ENCODE measurements at places on chromosomes 7 and 10.

DNA sequence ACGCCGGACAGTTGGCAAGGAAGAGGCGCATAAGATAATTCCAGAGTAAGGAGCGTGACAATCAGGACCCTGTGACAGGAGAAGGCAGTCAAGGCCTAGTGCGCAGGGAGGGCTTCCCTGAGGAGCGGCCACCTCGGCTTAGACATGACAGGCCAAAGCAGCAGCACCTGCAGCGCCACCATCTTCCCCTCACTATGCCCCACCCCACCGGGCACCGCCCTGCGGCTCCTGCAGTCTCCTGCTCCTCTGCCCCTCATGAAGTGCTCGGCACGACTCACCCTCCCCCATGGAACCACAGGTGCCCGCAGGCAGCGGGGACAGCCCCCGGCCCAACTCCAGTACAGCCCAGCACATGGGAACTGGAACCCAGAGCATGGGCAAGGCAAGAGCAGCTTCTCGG is 11.8 kb downstream of the MAD1L1 start:
- no peak for DNase-seq

GRCh38 chr10:124515244-124515970 is 53.8 kb downstream of the LHPP start:
- DNase-seq = no peak

DNA sequence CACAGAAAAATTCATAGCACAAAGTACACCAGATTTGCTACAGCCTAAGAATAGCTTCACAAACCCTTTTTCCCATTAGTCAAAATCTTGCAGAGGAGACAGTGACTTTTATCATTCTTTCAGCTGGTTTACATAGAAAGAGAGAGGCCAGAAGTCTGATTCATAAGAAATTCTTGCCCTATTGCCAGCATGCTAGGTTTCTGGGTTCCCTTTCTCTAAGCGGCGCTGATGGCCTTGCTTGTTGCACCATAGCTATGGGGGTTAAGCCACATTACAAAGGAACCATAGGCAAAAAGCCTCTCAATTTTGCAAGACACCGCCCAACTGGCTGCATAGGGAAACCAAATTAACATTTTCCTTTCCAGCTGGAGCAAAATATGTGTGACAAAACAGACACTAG is 87.4 kb downstream of the ZNF467 start:
- DNase-seq = no peak

- no peak for DNase-seq
These were observed 500.8 kb downstream of the PLXNA4 start for GRCh38 chr7:132075515-132075914.

- no peak for DNase-seq
These were observed 219.2 kb downstream of the ETV1 start for GRCh38 chr7:13770305-13770704.

DNA sequence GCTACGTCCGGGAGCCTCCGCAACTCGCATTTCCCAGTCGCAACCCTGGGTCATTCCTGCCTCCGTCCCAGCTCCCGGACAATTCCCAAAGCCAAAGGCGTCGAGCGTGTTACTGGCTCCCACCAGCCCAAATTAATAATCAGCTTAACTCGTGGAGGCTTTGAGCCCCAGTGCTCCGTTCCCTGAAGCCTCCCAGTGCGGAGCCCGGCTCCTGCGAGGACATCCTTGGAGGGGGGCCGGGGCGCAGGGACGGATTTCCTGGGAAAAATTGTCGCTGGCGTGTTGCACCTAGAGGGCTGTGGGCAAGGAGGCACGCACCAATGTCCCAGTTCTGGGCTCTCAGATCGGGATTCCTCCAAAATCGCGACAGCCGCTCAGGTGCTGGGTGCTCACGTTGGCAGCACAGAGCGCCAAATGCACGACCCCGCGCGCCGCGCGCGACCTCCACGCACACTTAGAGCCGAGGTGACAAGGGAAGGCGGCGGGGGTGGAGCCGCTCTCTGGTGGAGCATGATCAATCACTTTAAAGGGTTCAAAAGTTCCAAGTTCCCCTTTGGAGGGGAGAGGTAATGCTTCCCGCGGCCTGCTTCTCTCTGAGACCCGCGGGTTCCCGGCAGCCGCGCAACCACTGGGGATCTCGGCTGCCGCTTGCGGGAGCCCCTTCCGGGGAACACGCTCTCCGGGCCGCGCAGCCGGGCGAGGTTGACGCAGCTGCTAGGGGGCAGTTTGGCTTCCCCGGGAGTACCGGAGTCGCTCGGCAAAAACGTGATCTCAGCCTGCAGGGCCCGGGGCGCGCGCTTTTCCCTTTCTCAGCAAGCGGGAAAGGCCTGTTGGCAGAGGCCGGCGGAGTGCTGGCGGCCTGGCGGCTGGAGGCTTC is 25.5 kb downstream of the SKIDA1 start:
- no peak for DNase-seq

- DNase-seq = no peak
These were observed 12.8 kb upstream of the WIPF3 start for GRCh38 chr7:29793507-29793906.

GRCh38 chr7:25964483-25964991 is 187.5 kb upstream of the NFE2L3 start:
- no peak for DNase-seq

GRCh38 chr7:70355198-70356020 is 757.1 kb downstream of the AUTS2 start:
- no peak for DNase-seq

DNA sequence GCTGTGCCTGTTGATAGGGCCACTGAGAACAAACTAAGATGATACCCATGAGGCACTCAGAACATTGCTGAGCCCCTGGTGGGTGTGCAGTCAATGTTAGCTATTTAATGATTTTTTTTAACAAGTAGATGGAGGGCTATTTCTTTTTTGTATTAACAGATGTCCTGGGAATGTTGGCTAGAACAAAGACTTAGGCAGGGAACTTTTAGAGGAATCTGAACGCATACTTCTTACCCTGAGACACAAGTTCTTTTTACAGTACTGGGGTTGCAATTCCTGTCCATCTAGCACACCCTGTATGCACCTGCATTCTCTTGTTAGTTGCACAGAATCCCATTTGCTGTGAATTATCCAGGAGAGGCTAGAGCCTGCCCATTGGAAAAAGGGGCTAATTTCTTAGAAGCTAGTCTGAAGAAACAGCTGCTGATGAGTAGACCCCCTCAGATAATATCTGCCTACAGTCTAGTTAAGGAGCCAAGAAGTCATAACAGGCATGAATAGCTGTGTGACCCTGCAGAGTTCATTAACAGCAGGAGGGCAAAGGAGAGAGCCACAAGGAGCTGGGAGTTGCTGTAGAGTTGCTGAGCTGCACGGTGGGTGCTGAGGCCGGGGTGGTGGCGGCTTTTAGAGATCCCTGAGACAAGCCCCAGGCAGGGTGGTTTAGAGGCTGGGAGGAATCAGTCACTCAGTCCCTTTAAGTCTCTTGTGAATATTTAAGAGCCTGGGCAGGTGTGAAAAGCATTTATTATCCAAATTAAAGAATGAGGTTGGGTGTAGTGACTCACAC is 103.7 kb upstream of the FZD8 start:
- DNase-seq = no peak

- no peak for DNase-seq
These were observed 14.0 kb upstream of the PTTG1IP2 start for GRCh38 chr7:90455163-90456030.

DNA sequence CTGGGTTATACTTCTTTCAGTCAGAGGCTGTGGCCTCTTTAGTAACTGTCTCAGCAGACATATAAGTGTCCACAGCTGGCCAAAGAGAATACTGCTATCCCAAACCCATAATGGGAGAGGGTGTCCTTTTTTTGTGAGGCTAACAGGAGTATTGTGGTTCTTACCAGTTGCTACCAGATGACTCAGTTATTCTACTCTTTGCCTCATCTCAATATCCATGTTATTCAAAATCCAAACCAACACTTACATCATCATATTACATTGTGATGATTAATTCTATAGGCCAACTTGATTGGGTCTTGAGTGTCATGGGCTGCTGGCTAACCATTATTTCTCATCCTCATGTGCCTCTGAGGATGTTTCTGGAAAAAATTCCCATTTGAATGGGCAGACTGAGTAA is 120.9 kb downstream of the TMEM168 start:
- DNase-seq = no peak

DNA sequence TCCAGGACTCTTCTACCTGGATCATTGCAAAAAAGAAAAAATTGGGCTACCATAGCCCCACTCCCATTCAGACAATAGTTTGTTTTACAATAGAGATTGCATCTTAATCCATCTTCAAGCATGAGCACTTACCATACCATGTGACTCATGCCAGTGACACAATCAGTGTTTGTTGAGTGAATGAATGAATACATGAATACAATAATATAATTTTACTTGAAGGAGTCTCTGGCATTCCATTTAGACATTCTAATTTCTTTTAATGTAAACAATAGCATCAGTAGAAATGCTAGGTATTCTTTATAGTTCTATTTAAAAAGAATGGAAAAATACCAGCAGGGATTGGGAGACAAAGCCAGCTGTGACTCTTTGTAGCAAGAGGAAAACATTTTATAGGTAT is 141.6 kb upstream of the AKR1E2 start:
- no peak for DNase-seq

DNA sequence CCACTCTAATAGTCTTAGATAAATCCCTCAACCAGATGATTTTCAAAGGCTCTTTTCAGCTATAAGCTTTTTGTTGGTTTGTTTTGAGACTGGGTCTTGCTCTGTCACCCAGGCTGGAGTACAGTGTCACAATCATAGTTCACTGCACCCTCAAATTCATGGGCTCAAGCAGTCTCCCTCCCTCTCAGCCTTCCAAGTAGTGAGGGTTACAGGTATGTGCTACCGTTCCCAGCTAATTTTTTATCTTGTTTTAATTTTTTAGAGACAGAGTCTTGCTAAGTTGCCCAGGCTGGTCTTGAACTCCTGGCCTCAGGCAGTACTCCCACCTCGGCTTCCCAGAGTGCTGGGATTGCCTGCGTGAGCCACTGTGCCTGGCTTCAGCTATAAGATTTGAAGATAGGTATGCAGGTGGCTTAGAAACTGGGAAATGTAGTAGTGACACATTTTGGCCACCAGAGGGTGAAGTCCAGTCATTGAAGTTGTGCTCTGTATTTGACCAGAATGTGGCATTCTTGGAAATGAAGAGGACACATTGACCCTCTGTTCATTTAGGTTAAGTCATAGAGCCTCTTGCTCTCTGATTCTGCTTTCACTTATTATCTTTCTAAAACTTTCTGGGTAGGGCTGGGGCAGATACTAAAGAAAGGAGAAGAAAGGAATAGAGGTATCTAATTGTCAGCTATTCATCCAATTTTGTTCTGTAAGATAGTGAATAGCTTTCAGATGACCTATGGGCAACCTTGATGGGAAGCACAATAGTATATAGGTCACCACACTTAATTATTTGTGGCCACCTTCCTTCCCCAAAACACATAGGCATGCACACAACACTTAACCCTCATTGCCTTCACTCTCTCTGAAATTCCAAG is 36.0 kb downstream of the R3HCC1L start:
- peak; percentile 31 for DNase-seq

GRCh38 chr7:149196151-149196704 is 882 bp downstream of the ZNF282 start:
- no peak for DNase-seq

DNA sequence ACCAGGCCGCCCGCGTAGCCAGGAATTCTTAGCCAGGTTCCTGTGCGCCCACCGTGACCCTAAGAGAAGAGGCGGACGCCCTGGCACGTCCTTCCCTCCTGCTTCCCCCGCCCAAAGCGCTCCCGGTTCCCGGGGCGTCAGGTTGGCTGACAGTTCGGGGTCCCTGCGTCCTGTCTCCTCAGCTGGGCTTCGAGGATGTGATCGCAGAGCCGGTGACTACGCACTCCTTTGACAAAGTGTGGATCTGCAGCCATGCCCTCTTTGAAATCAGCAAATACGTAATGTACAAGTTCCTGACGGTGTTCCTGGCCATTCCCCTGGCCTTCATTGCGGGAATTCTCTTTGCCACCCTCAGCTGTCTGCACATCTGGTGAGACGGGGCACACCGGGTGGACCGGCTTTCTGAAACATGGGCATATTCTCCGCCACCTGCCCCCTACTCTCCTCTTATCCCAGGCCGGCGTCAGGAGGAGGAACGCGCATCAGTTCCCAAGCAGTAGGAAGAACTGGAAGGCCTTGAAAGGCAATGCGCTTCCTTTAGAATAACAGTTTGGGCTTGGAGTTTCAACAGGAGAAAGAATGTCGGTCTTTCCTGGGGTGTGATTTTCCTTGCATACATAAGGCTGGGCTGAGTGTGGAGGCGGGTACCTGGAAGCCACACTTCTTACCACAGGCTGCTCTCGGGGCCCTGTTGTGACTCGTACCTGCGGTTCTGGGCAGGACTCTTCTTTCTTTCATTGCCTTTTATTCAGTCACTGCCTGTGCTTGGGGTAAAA is 728 bp downstream of the CAV2 start:
- DNase-seq = peak; percentile 62

- no peak for DNase-seq
These were observed 110.5 kb downstream of the HECTD2 start for GRCh38 chr10:91520661-91521060.
